ENCODE measurements at places on chromosomes 12 and 14.

GRCh38 chr14:93044556-93044955 lies 71.2 kb downstream of the ITPK1 start:
- no peak for DNase-seq

DNA sequence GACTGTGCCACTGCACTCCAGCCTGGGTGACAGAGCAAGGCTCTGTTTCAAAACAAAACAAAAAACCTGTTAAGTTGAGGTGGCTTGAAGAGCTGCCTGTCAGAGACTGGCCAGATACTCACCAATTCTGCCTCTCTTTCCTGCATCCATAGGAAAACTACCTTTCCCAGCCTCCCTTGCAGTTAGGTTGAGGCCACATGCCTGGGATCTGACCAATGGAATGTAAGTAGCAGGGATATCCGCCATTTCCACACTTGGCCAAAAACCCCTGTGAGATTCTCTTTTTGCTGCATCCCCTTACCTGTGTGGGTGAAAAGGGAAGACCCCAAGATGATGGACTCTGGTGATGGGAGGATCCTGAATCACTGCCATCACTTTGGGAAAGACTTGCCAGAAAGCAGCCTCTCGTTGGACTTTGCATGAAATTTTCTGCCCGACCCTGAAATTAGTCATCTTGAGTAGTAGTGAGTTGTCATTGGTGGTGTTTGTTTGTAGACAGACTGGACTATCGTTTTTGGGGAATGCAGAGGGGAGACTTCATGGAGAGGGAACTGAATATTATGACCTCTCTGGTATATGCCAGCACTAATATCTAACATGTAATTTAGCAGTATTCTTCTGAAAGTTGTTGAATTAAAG lies 14.0 kb downstream of the GPR68 start:
- peak; percentile 23 for DNase-seq

DNA sequence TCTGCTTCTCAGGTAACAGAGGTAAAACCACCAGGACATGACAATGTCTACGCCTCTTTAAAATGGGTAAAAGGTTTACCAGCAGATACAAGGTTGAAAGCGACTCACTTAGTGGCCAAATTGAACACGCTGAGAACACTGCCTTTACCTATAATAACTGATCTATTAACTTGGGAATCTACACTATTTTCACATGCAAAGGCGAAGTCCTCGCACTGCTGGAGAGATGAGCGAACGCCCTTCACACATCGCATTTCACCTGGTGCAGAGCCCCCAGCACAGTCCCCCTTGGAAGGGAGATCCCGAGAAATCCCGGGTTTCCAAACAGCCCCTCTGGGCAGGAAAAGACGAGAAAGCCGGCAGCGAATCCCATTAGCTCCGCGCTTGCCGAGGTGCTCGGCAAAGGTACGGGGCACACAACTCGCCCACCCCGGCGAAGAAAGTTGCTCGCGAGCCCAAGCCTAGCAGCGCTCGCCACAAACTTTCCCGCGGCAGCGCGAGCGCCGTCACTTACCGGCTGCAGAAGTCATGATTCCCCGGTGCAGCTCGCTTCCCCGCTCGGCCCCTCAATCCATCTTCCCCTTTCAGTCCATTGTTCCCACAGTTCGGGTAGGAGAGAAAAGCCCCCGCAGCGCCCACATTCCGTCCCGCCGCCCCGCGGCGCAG lies 423 bp downstream of the FGD6 start:
- DNase-seq, result peak; percentile 87

- no peak for DNase-seq
Observed at GRCh38 chr14:90405755-90406154, 8.9 kb downstream of the CALM1 start.

- DNase-seq, result no peak
Observed at GRCh38 chr12:78622529-78623195, 241.9 kb upstream of the SYT1 start.

GRCh38 chr12:9588749-9589148 lies 19.0 kb downstream of the KLRB1 start:
- DNase-seq, result no peak

GRCh38 chr12:7934091-7934888 lies 1.7 kb downstream of the SLC2A3 start:
- no peak for DNase-seq

- no peak for DNase-seq
Observed at GRCh38 chr14:95547626-95548327, 12.9 kb downstream of the GLRX5 start.

- DNase-seq, result no peak
Observed at GRCh38 chr12:131096681-131097181, 143.0 kb downstream of the ADGRD1 start.

- no peak for DNase-seq
Observed at GRCh38 chr14:55873169-55873568, 245.0 kb upstream of the PELI2 start.

DNA sequence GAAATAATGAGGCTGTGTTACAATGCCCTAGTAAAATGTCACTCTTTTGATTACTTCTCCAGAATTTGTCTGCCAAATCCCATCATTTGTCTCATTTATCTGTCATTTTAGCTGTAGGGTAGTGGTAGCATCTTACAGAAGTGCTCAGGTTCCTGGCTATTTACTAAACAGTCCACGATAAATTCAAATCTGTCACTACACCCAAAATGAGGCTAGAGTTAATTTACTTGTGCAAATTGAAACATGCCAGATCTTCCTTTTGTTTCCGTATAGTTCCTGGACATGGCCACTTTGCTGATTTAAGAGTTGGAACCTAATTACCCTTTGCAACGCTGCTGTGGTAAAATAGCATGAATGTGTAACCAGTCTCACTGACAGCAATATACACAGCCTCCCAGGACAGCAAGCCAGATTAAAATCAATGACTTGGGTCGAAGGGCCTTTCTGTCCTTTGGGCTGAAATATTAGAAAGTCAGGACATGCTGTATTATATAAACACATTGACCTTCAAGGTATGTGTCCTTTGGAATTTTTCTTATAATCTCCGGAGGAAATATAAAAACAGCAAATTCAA lies 485.4 kb downstream of the MDGA2 start:
- DNase-seq, result no peak

GRCh38 chr14:56357428-56357827 lies 222.2 kb upstream of the TMEM260 start:
- DNase-seq, result no peak

DNA sequence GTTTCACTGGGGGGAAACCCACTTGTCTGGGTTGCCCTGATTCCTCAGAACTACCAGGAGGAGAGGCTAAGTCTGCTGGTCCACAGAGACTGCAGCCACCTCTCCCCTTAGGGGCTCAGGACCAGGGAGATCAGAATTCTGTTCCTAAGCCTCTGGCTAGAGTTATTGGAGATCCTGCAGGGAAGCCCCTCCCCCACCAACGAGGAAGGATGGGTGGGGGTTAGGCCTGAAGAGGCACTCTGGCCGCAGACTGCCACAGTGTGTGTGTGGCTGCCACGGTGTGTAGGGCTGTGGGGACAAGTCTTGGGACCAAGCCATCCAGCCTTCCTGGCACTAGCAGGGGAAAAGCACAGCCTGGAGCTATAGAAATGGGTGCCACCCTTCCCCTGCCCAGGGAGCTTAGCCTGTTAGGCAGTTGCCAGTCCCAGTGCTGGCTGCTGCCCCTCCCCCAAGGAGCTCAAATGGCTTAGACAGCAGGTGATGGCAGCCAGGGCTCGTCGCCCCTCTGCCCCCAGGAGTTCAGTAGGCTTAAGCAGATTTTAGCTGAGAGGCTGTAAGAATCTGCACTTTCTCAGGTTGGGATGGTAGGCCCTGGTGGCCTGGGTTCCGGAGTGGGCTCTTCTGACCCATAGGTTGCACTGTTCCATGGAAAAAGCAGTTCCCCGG lies 107.7 kb downstream of the ERGIC2 start:
- DNase-seq, result no peak

DNA sequence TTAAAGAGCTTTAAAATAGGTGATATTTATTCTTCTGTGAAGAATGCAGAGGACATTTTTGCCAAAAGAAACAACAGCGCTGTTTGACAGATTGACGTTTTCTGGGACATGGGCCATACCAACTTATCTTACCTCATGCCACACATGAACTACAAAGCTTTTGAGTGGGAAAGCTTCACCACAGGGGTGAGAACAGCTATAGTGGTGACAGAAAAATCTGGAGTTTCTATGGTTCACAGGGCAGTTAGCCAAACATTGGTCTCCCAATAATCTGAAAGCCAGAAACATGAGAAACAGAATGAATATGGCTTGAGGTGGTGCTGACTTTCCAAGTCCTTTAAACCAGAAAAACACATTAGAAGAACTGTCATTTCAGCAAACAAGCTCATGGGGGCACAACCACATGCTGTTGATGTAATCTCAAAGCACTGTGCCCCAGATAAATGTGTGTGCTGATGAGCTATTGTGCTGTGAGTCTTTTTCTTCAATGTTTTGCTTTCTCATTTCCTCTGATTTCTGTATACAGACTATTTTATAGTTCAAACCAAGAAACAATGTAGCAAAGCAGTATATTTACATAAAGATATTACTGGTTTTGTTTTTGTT lies 905.4 kb downstream of the SLC16A7 start:
- no peak for DNase-seq

DNA sequence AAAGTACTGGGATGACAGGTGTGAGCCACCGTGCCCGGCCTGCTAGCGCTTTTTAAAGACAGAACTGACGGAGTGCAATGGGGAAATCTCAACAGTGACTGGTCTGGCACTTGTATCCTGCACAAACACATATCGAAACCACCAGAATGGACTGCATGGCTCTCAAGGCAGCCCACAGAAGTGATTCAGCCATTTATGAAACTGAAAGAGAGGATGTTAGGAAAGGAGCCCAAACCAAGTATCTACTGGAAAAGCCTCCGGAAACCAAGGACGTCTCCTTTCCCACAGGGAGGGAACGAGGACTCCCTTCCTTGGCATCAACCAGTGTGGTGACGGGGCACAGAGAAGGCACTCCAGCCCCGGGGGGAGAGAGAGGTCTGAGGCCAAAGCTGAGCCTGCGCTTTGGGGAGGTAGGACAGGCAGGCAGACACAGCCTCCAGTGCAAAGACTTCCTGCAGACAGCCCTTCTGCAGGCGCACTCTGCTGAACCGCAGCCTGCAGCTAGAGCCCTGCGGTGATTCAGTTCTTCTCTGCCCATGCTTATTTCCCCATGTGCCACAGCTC lies 16.5 kb downstream of the SLC15A4 start:
- no peak for DNase-seq

DNA sequence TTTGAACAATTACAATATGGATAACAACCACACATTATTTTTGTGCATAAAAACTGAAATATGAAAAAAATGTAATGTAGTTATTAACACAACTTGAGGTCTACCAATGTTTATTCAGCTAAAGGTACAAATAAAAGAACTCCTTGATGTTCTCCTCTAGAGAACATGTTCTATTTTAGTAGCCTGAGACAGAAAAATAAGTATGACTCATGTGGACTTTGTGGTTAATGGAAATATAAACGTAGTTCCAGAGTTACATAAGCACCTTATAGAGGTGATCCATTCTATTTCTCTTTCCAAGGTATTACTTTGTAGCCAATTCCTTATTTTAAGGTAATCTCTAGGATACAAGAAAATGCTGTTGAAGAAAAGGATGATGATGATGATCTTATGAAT lies 25.7 kb downstream of the ALKBH1 start:
- no peak for DNase-seq

DNA sequence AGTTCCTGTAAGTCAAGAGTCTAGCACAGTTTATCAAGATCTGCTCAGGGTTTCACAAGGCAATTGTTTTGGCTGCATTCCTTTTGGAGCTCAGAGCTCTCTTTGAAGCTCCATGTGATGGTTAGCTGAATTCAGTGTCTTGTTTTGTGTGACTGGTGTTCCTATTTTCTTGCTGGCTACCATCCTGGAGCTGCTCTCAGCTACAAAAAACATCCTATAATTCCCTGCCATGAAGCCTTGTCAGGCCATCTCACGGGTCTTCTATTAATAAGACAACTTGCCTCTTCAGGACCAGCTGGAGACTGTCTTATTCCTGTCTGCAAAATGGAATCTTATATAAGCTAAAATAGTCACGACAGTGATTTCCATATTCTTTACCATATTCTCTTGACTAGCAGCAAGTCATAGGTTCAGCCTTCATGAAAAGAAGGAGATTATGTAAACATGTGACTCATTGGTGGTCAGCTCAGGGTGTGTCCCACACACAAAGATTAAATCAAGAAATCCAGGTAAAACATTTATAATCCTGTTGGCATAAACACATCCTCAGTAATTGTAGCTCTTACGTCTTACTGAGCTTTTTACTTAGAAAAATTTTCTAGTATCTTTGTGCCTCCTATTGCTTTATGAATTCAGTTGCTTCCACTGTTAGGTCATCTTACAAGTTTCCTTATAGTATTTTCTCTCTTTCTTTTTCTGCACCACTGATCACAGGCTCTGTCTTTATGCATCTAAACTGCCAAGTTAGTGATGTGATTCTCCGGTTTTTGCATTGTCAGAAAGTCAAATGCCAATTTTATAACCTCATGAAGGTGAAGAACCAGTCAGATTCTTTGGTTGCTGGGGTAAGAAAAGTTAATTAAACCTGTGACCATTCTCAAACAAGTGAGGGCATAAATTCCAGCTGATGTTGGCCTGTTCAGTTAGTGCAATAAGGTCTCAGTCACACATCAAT lies 378.5 kb upstream of the MGAT4C start:
- DNase-seq, result no peak

- DNase-seq, result no peak
Observed at GRCh38 chr12:39102474-39103209, 197.3 kb upstream of the CPNE8 start.

GRCh38 chr14:86404989-86405649 lies 875.2 kb downstream of the FLRT2 start:
- DNase-seq, result no peak

DNA sequence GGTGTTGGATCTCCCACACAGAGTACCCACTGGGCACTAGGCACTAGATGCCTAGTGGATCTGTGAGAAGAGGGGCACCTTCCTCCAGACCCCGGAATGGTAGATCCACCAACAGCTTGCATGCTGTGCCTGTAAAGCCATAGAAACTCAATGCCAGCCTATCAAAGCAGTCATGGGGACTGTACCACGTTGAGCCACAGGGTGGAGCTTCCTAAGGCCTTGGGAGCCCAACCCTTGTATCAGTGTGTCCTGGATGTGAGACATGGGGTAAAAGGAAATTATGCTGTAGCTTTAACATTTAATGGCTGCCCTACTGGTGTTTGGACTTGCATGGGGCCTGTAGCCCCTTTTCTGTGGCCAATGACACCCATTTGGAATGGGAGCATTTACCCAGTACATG lies 1024.9 kb downstream of the TMEM121 start:
- peak; percentile 57 for DNase-seq
